HCT116 (cell line): ENCODE measurements at places on chromosomes 5 and 9.

- H3K4me1 ChIP-seq: no peaks in the 10 kb centered on the region
- H3K27me3 ChIP-seq: no peaks in the 10 kb centered on the region; the same call in 1 of the 2 replicates
- H3K27ac ChIP-seq: no peak overlapping the region
- no peak for DNase-seq
- H3K4me3 ChIP-seq: no peak overlapping the region
Measured at GRCh38 chr9:89042984-89043383, 51.7 kb downstream of the S1PR3 start.

- no peaks in the 10 kb centered on the region for H3K36me3 ChIP-seq
- DNase-seq: no peak
- H3K4me3 ChIP-seq: no peak overlapping the region
- H3K27ac ChIP-seq: no peak overlapping the region
- no peaks in the 10 kb centered on the region for H3K4me1 ChIP-seq
Measured at GRCh38 chr9:88804254-88804596, 187.0 kb upstream of the S1PR3 start.

DNA sequence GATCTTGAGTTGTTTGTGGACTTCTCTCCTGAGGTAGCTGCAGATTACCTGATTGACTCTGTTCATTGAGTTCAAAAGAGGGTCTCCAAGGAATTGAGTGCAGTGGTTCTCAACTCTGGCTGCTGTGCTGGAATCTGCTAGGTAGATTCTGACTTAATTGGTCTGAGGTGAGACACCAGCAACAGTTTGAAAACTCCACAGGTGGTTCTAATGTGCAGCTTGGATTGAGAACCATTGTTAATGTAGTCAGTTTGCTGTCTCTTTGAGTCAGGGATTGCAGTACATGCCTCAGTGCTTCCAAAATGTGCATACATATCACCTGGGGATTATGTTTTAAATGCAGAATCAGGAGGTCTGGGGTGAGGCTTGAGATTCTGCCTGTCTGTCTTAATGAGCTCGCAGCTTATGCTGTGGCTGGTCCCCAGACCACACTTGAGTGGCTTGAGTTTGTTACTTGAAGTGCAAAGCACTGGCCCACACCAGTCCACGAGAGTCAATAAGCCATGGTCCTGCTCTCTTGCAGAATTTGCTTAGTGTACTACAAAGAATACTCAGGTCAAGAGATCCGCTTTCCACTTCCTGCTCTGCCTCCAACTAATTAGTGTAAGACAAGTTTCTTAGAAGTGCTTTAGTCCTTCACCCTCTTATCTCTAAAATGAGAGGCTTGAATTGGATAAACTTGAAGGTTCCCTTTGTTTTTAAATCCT, 82.3 kb downstream of the ATG10 start:
- no peaks in the 10 kb centered on the region for H3K4me1 ChIP-seq
- no peaks in the 10 kb centered on the region for H3K27me3 ChIP-seq
- no peak for DNase-seq
- no peak overlapping the region for H3K4me3 ChIP-seq
- H3K27ac ChIP-seq: no peak overlapping the region

DNA sequence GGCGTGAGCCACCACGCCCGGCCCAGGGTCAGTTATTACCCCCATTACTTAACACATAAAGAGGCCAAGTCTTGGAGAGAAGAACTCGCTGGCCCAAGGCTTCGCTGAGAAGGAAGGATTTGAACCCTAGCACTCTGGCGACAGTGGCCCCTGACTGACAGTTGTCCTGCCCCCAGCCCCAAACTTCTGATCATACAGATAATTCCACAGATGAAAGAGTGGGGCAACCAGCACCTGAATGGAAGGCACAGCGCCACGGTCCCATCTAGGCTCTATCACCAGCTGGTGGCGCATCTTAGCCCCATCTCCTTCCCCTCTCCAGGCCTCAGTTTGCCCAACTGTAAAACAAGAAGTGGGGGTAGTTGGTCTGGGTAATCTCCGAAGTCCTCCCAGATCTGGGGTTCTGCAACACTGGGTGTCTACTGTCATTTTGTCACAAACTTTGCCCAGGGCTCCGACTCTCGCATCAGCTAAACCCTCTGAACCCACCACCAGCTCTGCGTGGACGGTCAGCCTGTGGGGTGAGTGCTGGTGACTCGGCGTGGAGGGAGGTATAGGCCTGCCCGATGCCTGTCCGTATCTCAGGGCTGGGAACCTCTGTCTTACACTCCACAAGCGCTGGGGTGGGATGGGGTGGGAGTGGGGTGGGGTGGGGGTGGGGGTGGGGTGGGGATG, 209.3 kb downstream of the C9orf50 start:
- H3K4me3 ChIP-seq: no peak overlapping the region
- H3K27ac ChIP-seq: no peak overlapping the region
- H3K36me3 ChIP-seq: no peaks in the 10 kb centered on the region
- H3K4me1 ChIP-seq: peaks cover 50% of the 10 kb centered on the region
- H3K27me3 ChIP-seq: no peaks in the 10 kb centered on the region

- no peak for DNase-seq
- no peaks in the 10 kb centered on the region for H3K4me1 ChIP-seq
- no peaks in the 10 kb centered on the region for H3K36me3 ChIP-seq
- H3K4me3 ChIP-seq: no peak overlapping the region
- no peaks in the 10 kb centered on the region for H3K27me3 ChIP-seq
- H3K27ac ChIP-seq: no peak overlapping the region
Measured at GRCh38 chr5:107945061-107945460, 274.3 kb upstream of the EFNA5 start.

- H3K27ac ChIP-seq: no peak overlapping the region
- no peak for DNase-seq
- H3K36me3 ChIP-seq: no peaks in the 10 kb centered on the region
Measured at GRCh38 chr5:143665866-143666265, 146.1 kb upstream of the HMHB1 start.

DNA sequence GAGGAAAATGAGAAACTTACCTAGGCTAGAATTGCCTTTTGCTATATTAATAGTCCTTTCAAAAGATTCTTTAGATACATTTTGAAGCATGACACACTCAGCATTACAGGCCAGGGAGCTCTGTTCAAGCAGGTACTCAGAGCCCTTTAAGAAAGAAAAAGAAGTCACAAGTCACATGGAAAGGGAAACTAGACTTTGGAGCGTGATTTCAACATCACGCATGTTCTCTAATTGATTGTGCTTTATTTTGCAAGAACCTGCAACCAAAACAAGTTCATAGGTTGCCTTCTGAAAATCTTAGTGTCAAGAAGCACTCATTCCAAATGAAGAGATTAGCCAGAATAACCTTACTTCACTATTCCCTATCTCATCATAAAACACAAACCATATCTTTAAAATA, 103.8 kb downstream of the MPDZ start:
- no peak overlapping the region for H3K4me3 ChIP-seq
- no peaks in the 10 kb centered on the region for H3K4me1 ChIP-seq
- H3K36me3 ChIP-seq: no peaks in the 10 kb centered on the region
- no peaks in the 10 kb centered on the region; the same call in 1 of the 2 replicates for H3K27me3 ChIP-seq
- H3K27ac ChIP-seq: no peak overlapping the region

GRCh38 chr5:152995214-152995725, 495.2 kb upstream of the GRIA1 start:
- no peaks in the 10 kb centered on the region for H3K4me1 ChIP-seq
- H3K27ac ChIP-seq: no peak overlapping the region
- H3K36me3 ChIP-seq: no peaks in the 10 kb centered on the region; the same call in 1 of the 2 replicates
- no peak overlapping the region for H3K4me3 ChIP-seq
- no peaks in the 10 kb centered on the region for H3K27me3 ChIP-seq

DNA sequence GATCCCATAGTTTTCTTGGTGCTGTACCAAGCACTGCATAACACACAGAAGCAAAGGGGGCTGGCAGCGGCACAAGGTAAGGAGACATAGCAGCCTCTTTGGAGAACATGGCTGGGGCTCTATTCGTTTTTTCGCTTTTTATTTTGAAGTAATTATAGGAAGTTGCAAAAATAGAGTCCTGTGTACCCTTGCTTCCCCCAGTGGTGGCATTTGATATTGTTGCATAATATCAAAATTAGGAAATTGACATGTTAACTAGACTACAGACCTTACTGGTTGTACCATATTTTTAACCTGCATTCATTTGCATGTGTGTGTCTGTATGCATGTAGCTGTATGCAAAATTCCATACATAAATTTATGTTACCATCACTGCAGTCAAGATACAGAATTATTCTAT, 6.6 kb upstream of the UBQLN1 start:
- no peak overlapping the region for H3K4me3 ChIP-seq
- H3K4me1 ChIP-seq: no peaks in the 10 kb centered on the region
- no peak overlapping the region for H3K27ac ChIP-seq
- H3K36me3 ChIP-seq: no peaks in the 10 kb centered on the region
- no peak for DNase-seq
- no peaks in the 10 kb centered on the region for H3K27me3 ChIP-seq

- no peaks in the 10 kb centered on the region for H3K4me1 ChIP-seq
- no peak overlapping the region for H3K27ac ChIP-seq
- H3K27me3 ChIP-seq: no peaks in the 10 kb centered on the region
- no peak overlapping the region for H3K4me3 ChIP-seq
- DNase-seq: no peak
Measured at GRCh38 chr5:119290161-119290569, 65.7 kb upstream of the TNFAIP8 start.

- H3K27ac ChIP-seq: no peak overlapping the region
- DNase-seq: no peak
- 0 out of 2 replicates have a peak, but pooled peaks cover 2% of the 10 kb centered on the region for H3K4me1 ChIP-seq
- no peak overlapping the region for H3K4me3 ChIP-seq
- no peaks in the 10 kb centered on the region for H3K27me3 ChIP-seq
Measured at GRCh38 chr5:56305001-56305950, 72.1 kb upstream of the ANKRD55 start.

DNA sequence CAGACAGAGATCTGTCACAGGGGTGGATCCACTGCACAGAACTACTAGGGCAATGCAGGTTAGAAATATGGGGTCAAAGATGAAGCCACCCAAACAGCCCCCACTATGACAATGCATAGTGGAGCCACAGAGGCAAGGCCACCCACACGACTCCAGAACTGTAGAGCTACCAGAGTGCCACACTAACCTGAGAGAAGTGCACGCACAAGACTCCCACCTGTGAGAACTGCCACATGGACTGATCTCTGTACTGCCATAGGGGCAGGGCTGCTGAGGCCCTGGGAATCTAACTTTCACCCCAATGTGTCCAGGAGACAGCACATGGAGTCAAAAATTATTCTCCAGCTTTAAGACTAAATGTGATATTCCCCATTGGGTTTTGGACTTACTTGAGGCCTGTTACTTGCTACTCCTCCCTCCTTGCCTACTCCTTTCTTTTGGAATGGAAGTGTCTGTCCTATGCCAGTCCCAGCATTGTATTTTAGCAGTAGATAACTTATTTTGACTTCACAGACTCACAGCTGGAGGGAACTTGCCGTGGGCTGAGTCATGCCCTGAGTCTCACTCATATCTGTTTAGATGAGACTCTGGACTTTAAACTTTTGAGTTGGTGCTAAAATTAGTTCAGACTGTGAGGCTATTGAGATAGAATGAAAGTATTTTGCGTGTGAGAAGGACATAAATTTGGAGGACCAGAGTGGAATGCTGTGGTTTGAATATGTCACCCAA, 853.3 kb downstream of the MAT2B start:
- DNase-seq: no peak
- H3K27me3 ChIP-seq: no peaks in the 10 kb centered on the region
- no peaks in the 10 kb centered on the region for H3K36me3 ChIP-seq
- H3K4me1 ChIP-seq: no peaks in the 10 kb centered on the region

GRCh38 chr9:135574331-135574730, 12.8 kb downstream of the PAEP start:
- peaks cover 31% of the 10 kb centered on the region for H3K27me3 ChIP-seq
- no peak overlapping the region for H3K4me3 ChIP-seq

GRCh38 chr5:147966829-147967228, 60.5 kb upstream of the C5orf46 start:
- H3K4me3 ChIP-seq: no peak overlapping the region
- no peaks in the 10 kb centered on the region for H3K27me3 ChIP-seq
- H3K27ac ChIP-seq: no peak overlapping the region
- no peaks in the 10 kb centered on the region for H3K4me1 ChIP-seq
- no peak for DNase-seq
- H3K36me3 ChIP-seq: no peaks in the 10 kb centered on the region

- H3K4me3 ChIP-seq: no peak overlapping the region
- H3K36me3 ChIP-seq: no peaks in the 10 kb centered on the region
- no peak for DNase-seq
- no peak overlapping the region for H3K27ac ChIP-seq
- H3K4me1 ChIP-seq: no peaks in the 10 kb centered on the region
- H3K27me3 ChIP-seq: peaks cover 20% of the 10 kb centered on the region
Measured at GRCh38 chr5:157025093-157025698, 33.7 kb downstream of the HAVCR1 start.

DNA sequence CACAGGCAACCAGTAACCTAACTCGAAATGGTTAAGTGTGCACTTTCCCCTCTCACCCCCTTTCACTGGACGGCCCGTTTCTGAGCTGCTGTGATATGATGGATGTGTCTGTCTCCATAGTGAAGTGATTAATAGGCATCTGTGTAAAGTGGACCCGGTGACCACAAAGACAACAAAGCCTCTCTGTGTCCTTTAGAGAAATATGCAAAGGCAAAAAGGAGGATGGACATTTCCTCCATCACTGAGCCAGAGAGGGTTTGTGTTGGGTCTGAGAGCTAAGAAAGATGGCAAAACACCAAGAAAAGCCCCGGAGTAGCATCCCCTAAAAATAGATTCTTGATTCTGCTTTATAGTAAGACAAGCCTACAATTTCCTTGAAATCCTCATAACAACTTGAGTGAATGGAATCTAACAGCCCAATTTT, 120.6 kb downstream of the SEMA6A start:
- no peaks in the 10 kb centered on the region for H3K36me3 ChIP-seq
- no peak overlapping the region for H3K4me3 ChIP-seq
- DNase-seq: no peak
- no peaks in the 10 kb centered on the region for H3K27me3 ChIP-seq
- no peaks in the 10 kb centered on the region for H3K4me1 ChIP-seq

GRCh38 chr5:133106761-133107572, 55.2 kb downstream of the HSPA4 start:
- H3K27me3 ChIP-seq: no peaks in the 10 kb centered on the region
- no peak for DNase-seq
- no peak overlapping the region for H3K27ac ChIP-seq
- peaks cover 35% of the 10 kb centered on the region for H3K36me3 ChIP-seq
- H3K4me3 ChIP-seq: no peak overlapping the region

DNA sequence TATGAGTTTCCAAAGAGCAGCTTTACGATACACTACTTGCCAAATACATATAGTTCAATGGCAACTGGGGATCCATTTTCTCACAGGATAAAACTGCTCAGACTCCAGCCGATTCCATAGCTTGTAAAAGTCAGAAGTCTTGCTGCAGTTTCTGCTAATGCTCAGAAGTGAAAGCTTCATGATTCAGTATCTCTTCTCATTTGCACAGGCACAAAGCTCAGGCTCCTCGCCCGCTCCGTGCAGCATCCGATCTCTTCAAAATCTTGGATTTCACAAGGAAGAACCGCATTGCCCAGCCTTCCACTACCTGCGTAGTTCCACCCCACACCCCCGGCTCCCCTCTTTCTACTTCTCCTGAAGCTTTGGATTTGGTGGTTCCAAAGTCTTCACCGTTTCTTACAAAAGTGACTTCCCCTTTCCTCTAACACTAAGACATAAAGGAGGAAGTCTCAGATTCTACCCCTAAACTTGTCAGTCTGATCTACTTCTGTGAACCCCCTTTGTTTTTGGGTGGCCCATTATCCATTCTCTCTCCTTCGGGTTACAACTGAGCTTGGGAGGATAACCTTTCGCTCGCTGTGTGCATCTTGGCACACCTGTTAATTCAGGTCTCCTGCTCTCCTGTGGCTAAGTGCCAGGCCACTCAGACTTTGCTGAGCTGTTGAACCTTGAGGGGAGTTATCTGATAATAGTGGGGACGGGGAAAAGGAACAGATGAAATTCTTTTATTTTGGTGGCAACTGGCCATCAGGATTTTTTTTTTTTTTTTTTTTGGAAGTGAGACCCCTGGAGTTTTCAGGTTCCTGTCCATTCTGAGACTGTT, 194.1 kb downstream of the GNA14 start:
- no peak overlapping the region for H3K27ac ChIP-seq
- no peaks in the 10 kb centered on the region for H3K27me3 ChIP-seq
- no peaks in the 10 kb centered on the region for H3K36me3 ChIP-seq
- no peak overlapping the region for H3K4me3 ChIP-seq
- peaks cover 10% of the 10 kb centered on the region for H3K4me1 ChIP-seq
